AG09309 (cell line): ENCODE measurements at places on chromosomes 1 and 21.
A peak's percentile ranks its signal among the peaks of the same experiment; 100 is the strongest.

DNA sequence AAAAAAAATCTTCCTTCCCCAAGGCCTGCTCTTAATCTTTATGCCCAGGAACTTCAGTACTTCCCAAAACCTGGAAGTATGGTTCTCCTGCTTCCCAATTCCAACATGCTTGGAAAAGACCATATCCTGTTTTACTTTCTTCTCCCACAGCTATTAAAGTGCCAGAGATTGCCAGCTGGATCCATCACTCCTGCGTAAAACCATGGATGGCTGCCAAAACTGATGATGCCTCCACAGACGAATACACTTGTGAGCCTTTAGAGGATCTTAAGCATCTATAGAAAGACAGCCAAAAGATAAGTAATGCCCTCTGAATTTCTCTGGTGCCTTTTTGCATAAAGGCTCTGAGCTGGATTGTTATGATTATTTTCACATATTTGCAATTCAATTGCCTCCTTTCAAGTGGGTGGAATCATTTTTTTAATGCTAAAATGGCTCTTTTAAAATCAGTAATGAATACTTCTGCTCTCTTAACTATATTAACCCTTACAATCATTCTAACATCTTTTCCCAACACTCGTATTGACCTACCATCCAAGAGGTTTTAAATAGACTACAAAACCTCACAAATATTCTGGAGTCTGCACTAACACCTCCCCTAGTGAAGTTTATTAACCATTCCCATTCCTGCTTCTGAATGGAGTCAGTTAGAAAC lies 1807.8 kb downstream of the BRINP3 start:
- no peak for DNase-seq

DNA sequence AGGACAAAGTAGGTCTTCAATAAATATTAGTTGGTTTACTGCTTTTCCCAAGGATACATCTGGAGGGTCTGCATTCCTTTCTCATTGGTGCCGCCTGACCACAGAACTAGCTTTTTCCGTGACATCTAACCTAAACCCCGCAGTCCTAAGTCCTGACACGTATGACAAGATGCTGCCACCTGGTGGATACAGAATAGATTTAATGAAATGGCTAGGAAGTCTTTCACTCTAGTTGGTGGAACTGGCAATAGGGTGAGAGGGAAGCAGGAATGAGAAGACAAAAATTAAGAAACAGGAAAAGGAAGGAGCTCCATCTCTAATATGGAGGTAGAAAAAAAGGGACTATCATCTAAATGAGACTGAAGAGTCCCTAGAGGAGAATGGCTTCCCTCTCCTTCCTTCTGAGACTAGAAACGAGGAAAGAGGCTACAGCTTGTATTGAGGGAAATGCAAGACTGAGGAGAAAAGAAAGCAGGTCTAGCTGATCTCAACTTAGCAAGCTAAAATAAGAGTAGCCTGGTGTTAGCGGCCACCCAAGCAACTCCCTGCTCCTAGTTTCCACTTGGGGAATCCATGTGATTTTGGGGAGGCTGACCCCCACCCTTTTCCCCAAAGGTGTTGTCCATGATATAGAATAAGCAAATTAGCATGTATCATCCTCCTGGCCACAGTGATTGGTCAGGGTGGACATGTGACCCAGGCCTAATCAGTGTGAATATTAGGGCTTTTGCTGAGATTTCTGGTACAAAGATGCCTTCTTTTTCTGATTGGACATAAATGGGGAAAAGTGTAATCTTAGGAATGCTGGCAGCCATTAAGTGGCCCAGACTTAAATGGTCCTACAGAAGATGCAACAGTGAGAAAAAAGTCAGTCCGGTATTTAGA lies 5.9 kb downstream of the RFX5 start:
- DNase-seq: peak; percentile 52

DNA sequence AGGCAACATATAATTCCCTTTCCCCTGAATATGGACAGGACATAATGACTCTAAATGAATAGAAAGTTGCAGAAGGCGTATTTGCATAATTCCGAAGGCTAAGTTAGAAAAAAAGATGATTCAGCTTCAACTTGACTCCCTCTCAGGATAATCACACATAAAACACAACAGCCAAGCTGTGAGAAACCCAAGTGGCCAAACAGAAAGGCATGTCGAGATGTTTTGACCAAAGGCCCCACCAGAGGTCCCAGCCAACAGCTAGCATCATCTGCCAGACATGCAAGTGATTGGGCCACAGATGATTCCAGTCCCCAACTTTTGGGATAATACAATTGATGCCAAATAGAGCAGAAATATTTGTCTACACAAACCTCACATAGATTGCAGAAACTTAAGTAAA lies 444.9 kb downstream of the LTN1 start:
- DNase-seq: no peak

- no peak for DNase-seq
Observed at GRCh38 chr1:245198748-245199516, 44.1 kb downstream of the KIF26B start.

- no peak for DNase-seq
Observed at GRCh38 chr1:207112616-207113296, 8.7 kb downstream of the C4BPA start.
